ENCODE measurements at places on chromosomes 4 and X.

- no peaks in the 10 kb centered on the region for H3K4me1 ChIP-seq
- no peaks in the 10 kb centered on the region for H3K36me3 ChIP-seq
- peaks cover 6% of the 10 kb centered on the region for H3K27me3 ChIP-seq
- DNase-seq: no peak
Observed at GRCh38 chrX:149198980-149199732, 305.9 kb downstream of the IDS start.

DNA sequence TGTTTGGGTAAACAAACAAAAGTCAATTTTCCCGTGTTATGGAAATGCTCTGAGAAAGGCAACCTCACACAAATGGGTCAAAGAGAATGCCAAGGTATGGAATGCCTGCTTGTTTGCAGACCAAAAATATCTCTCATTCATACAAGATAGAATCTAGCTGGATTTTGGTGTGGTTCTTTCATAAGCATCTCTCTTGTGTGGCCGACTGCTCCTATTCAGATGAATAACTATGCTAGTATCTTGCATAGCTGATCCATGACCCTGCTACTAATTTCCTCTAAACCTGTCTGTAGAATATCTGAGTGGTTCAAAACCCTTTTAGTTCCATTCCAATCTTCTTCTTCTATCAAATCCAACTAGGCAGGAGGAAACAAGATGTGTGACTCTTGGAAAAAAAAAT lies 28.2 kb upstream of the SORBS2 start:
- no peaks in the 10 kb centered on the region for H3K4me1 ChIP-seq
- peaks cover 2% of the 10 kb centered on the region for H3K27me3 ChIP-seq
- H3K36me3 ChIP-seq: no peaks in the 10 kb centered on the region
- no peak for DNase-seq
- H3K27ac ChIP-seq: no peak overlapping the region
- no peak overlapping the region for H3K4me3 ChIP-seq

GRCh38 chr4:99033956-99034355 lies 38.4 kb downstream of the METAP1 start:
- H3K4me1 ChIP-seq: peaks cover 24% of the 10 kb centered on the region
- no peak overlapping the region for H3K4me3 ChIP-seq
- no peaks in the 10 kb centered on the region for H3K27me3 ChIP-seq
- H3K27ac ChIP-seq: peak overlapping the region; percentile 49
- DNase-seq: no peak

- DNase-seq: peak; percentile 77
- no peaks in the 10 kb centered on the region for H3K27me3 ChIP-seq
- peak overlapping the region; percentile 22 for H3K27ac ChIP-seq
- H3K36me3 ChIP-seq: peaks cover 4% of the 10 kb centered on the region
- H3K4me3 ChIP-seq: peak overlapping the region; percentile 71
Observed at GRCh38 chr4:1579001-1579900, 104.9 kb downstream of the FAM53A start.

DNA sequence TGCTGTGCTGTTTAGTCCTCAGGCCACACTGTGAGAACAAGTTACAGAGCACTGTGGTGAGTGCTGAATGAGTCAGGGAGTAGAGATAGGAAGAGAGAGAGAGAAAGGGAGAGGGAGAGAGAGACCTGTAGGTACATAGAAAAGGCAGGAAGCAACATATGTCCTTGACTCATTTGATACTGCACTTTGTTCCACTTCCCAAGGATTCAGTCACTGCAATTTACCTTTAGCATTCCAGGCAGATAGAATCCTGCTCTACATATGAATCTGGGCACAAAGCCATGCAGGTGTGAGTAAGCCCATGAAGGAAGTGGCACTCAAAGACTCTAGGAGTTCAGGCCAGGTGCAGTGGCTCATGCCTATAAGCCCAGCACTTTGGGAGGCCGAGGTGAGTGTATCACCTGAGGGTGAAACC lies 1.0 kb upstream of the DAPP1 start:
- peak overlapping the region; percentile 81 for H3K4me3 ChIP-seq
- peaks cover 29% of the 10 kb centered on the region for H3K4me1 ChIP-seq
- peaks cover 4% of the 10 kb centered on the region for H3K27me3 ChIP-seq
- peak overlapping the region; percentile 74 for H3K27ac ChIP-seq
- DNase-seq: no peak
- peaks cover 6% of the 10 kb centered on the region for H3K36me3 ChIP-seq

DNA sequence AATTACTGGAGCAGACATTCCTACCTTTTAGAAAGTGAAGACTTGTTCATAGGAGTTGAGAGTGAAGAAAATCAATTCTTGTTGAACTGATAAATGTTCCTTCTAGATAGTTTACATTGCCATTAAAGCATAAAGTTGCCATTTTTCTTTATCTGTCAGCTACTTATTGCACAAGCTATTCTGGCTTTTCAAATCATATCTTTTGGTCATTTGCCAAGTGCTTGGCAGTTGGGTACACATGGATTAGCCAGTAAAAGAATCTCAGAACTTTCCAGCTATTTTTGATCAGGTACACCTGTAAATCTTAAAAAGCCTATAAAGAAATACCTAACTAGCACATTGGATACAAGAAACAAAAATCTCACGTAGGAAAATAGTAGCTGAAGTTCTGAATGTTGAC lies 56.4 kb upstream of the PNPLA4 start:
- no peaks in the 10 kb centered on the region for H3K27me3 ChIP-seq
- no peaks in the 10 kb centered on the region for H3K4me1 ChIP-seq
- no peak overlapping the region for H3K27ac ChIP-seq
- H3K36me3 ChIP-seq: no peaks in the 10 kb centered on the region

GRCh38 chr4:25915353-25915705 lies 1.3 kb downstream of the SMIM20 start:
- H3K27me3 ChIP-seq: no peaks in the 10 kb centered on the region
- H3K4me3 ChIP-seq: peak overlapping the region; percentile 99
- peak overlapping the region; percentile 99 for H3K27ac ChIP-seq
- H3K36me3 ChIP-seq: peaks cover 14% of the 10 kb centered on the region
- DNase-seq: no peak
- H3K4me1 ChIP-seq: peaks cover 21% of the 10 kb centered on the region

DNA sequence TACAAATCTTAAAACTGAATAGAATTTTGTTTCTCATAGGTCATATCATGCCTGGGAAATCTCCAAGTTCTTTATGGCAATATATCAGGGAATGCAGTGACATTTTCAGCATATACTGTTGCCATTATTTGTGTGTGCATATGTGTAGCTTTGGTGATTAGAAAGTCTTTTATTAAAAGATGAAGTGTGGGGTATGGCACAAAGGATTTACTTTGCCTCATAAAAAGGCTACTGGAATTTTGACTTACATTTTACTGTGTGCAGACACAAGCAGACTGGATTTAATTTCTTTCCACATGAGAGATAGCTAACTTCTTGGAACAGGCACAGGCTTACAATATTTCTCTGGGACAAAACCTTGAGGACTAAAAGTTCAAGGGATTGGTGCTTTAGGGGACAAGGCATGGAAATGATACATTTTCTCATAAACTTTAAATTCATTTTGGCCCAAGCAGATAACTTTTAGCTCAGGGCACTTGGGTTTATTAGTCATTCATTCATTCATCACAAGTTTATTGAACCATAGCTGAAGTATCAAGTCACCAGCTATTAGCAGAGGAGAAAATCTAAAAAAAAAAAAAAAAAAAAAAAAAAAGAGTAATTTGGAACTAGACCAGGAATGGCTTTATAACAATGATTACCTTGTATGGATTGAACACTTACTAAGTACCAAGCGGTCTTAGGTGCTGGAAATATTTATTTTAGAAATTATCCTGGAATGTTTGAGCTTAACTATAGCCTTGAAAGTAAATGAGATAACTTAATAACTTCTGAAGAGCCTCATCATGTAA lies 191.5 kb downstream of the SLIT2 start:
- no peaks in the 10 kb centered on the region for H3K27me3 ChIP-seq
- DNase-seq: no peak
- H3K27ac ChIP-seq: no peak overlapping the region
- no peaks in the 10 kb centered on the region for H3K4me1 ChIP-seq

GRCh38 chrX:69192603-69193002 lies 27.4 kb upstream of the PJA1 start:
- H3K27ac ChIP-seq: no peak overlapping the region
- H3K36me3 ChIP-seq: no peaks in the 10 kb centered on the region
- no peak for DNase-seq
- no peaks in the 10 kb centered on the region for H3K27me3 ChIP-seq

DNA sequence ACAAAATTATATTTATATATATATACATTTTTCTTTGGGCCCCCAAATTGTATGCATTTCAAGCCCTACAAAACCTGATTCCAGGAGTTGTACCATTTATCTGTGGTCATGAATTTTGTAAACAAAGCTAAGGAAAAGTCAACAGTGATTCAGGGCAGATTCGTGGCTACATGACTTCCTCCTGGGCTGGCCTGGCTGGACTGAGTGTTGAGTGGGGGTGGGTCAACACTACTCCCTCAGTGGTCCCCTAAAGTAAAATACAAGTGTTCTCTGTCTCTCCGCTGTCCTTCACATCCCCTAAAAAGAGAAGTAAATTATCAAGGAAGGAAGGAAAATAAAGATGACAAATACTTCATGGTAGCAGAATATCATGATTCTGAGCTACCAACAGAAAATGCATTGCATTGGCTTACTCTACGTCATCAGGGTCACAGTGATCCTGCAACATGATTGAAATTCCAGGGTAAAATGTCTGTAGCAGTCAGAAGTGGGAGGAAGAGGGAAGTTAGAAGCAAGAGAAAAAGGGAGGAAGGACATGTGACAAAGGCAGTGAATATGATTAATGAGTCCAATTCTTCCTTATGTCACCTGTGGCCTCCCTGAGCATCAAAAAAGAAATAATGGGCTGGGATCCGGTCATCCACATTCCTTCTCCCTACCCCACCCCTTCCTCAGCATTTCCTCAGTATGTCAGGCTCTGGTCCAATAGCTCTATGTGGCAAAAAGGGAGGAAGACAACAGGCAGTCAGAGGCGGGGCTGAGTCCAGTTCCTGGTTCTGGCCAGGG lies 42.4 kb upstream of the MYOZ2 start:
- H3K4me3 ChIP-seq: no peak overlapping the region
- no peak for DNase-seq
- peaks cover 15% of the 10 kb centered on the region for H3K4me1 ChIP-seq
- no peak overlapping the region for H3K27ac ChIP-seq
- H3K27me3 ChIP-seq: peaks cover 23% of the 10 kb centered on the region
- H3K36me3 ChIP-seq: no peaks in the 10 kb centered on the region

DNA sequence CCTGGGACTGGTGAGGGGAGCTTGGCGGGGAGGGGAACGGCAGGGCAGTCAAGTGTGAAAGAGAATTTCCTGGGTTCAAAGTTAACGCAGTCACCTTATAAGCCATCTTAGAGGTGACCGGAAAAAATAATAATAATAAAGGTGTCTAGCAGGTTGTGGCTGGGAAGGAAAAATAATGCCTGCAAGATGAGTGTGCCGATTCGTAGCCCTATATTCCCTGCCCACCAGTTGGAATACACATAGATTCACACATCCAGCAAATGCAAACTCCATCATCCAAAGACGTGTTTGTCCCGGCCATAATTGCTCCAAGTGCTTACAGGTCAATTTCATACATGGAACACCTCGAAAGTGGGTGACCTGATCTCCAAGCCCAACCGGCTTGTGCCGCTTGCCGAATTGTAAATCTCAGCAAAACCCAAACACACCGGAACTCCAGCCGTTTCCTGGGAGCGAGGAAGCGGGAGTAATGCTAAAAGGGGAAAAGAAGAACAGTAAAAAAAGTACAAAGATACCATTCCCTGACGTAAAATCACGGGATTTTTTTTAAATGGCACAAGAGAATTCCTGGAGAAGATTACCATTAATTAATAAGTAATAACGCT lies 1.3 kb upstream of the FAT1 start:
- H3K36me3 ChIP-seq: no peaks in the 10 kb centered on the region
- no peak overlapping the region for H3K4me3 ChIP-seq

GRCh38 chrX:66200050-66200664 lies 36.1 kb downstream of the HEPH start:
- no peak overlapping the region for H3K4me3 ChIP-seq
- H3K36me3 ChIP-seq: no peaks in the 10 kb centered on the region
- H3K4me1 ChIP-seq: peaks cover 4% of the 10 kb centered on the region
- H3K27me3 ChIP-seq: no peaks in the 10 kb centered on the region

DNA sequence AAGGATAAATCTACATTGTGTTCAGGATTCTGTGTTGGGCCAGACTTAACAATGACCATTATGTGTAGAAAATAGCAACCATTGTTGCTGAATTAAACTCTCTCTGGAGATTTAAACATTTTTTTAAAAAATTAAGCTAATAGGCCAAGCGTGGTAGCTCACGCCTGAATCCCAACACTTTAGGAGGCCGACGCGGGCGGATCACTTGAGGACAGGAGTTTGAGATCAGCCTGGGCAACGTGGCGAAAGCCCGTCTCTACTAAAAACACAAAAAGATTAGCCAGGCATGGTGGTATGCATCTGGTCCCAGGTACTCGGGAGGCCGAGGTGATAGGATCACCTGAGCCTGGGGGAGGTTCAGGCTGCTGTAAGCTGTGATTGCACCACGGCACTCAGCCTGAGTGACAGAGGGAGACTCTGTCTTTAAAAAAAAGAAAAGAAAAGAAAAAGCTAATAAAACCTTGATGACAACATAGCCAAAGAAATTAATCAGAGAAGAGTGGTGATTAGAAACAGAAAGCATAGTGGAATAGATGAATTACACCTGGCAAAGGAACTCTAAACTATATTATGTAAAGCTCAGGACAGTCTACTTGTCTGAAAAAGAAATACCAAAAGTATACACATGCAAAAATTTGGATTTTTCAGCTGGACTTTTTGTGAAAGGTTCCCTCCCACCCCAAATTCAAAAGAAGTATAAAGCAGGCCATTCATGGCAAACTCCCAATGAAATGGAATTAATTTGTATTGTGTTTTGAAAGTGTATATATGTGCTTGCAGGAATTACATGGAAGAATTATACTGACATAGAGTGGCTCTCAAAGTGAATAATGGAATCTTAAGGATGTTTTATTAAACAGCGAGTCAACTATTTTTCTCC lies 21.9 kb downstream of the PLS3 start:
- H3K4me3 ChIP-seq: no peak overlapping the region
- H3K27me3 ChIP-seq: no peaks in the 10 kb centered on the region
- no peaks in the 10 kb centered on the region for H3K36me3 ChIP-seq
- no peaks in the 10 kb centered on the region for H3K4me1 ChIP-seq
- no peak for DNase-seq
- H3K27ac ChIP-seq: no peak overlapping the region

GRCh38 chr4:41880022-41880837 lies 55.0 kb upstream of the TMEM33 start:
- H3K4me3 ChIP-seq: peak overlapping the region; percentile 65
- H3K36me3 ChIP-seq: no peaks in the 10 kb centered on the region
- H3K27ac ChIP-seq: no peak overlapping the region

GRCh38 chr4:7654550-7655445 lies 220.1 kb upstream of the PSAPL1 start:
- DNase-seq: no peak
- peaks cover 46% of the 10 kb centered on the region for H3K4me1 ChIP-seq
- peaks cover 5% of the 10 kb centered on the region for H3K36me3 ChIP-seq
- peak overlapping the region; percentile 97 for H3K27ac ChIP-seq
- peak overlapping the region; percentile 44 for H3K4me3 ChIP-seq
